GM12891 (cell line): ENCODE measurements at places on chromosomes 5 and 9.

GRCh38 chr5:81068063-81068462 lies 107.9 kb downstream of the RASGRF2 start:
- DNase-seq: no peak

GRCh38 chr9:28951945-28952344 lies 1378.7 kb upstream of the C9orf72 start:
- no peak for DNase-seq

DNA sequence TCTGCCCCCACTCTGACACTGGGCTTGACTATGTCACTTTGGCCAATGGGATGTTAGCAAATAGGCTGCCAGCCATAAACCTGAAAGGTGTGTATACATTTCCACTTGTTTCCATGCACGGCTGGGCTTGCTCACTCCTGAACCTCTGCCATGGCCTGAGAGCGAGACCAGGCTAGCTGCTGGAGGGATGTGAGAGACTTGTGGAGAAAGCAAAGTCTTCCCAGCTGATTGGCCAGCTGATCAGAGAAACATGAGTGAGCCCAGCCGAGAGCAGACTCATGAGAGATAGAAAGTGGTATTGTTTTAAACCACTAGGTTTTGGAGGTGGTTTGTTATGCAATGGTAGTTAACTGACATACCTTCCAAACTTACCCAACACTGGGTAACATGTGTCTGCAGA lies 13.9 kb downstream of the FAM193B start:
- no peak for DNase-seq

DNA sequence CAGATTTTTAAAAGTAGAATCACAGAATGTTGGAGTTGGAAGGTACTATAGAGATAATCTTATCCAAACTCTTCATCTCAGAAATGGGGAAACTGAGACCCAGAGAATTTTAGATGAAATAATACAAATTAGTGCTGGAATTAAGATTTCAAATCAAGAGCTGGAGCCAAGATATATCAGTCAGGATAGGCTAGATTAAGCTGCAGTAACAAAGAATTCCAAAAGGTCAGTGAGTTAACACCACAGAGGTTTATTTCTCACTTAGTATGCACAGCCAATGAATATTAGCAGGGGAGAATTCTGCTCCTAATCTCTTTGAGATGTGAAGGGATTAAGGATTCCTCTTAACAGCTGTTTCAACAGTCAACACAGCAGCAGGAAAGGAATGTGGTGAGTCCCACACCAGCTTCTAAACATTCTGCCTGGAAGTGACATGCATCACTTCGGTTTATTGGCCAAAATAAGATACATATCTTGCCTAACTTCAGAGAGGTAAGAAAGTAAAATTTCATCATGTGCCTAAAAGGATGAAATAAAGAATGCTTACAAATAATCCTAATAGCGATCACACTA lies 136.8 kb downstream of the FRMD3 start:
- no peak for DNase-seq

DNA sequence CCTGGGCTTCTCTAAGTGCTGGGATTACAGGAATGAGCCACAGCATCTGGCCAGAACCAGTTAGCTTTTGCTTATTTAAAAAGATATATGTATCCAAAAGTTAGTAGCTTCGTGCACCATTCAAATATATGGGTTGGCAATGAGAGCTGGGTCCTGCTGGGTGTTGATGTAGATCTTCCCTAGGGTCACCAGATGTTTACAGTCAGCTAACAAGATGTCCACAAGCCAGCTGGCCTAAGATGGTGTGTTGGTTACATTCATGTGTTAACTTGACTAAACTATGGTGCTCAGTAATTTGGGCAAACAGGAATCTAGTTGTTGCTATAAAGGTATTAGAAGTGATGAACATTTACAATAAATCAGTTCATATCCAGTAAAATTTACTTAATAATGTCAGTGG lies 948.6 kb upstream of the EDIL3 start:
- DNase-seq: no peak
